RKO (cell line): ENCODE measurements at places on chromosomes 7 and 10.

- no peak for DNase-seq
Observed at GRCh38 chr7:93238748-93239147, 6.6 kb downstream of the VPS50 start.

DNA sequence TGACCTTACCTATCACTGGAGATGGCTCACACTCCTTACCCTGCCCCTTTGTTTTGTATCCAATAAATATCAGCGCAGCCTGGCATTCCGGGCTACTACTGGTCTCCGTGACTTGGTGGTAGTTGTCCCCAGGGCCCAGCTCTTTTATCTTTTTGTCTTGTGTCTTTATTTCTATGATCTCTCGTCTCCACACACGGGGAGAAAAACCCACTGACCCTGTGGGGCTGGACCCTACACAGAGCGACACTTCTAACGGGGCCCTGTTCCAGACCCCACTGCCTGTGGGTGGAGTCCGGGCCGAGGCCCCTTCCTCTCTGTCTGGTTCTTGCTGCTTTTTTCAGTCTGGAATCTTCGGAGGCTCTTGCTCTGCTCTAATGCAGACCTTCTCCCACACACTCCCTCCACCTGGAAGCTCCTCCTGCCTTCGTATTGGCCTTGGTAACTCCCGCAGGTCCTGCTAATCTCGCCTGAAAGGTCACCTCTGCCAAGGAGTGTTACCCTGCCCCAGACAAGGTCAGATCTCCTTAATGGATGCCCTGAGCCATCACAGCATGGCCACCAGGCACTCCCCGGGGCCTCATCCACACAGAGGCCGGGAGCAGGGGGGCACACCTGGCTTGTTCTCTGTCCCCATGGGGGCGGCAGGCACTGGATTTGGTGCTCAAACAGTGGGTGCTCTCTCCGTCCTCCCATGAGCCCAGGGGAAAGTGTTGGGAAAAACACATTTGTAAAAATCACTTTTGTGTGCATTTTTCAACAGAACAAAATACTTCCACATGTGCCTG is 531.7 kb downstream of the PTPRN2 start:
- no peak for DNase-seq

DNA sequence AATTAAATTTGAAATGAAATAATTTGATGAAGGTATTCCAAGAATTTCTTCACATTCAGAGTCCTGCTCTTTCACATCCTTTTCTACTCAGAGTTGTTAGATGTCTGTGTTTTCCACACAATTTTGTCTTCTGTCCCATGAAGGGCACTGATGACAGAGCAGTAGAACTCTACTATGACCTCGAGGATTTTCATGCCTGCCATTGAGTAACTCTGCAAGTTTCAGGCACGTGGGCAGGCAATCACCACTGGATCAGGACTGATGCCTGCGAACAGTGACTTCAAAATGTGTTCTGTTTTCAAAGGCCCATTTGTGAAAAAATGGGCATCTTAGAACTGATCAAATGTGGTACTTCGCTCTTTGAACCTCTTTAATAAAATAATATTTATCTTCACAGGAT is 91.1 kb downstream of the CDK6 start:
- no peak for DNase-seq

GRCh38 chr10:103849880-103850571 is 5.3 kb downstream of the SH3PXD2A start:
- DNase-seq: peak; percentile 90

DNA sequence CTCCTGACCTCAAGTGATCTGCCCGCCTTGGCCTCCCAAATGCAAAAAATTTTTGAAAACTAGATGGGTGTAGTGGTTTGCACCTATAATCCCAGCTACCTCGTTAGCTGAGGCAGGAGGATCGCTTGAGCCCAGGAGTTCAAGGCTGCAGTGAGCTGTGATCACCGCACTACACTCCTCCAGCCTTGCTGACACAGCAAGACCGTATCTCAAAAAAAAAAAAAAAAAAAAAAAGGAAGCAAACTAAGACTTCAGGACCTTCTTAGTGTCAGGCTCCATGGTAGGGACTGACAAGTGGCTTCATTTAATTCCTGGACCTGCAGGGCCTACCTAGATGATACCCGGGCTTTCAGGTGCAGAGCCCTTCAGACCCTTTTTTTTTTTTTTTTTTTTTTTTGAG is 2.5 kb downstream of the POP7 start:
- DNase-seq: no peak

DNA sequence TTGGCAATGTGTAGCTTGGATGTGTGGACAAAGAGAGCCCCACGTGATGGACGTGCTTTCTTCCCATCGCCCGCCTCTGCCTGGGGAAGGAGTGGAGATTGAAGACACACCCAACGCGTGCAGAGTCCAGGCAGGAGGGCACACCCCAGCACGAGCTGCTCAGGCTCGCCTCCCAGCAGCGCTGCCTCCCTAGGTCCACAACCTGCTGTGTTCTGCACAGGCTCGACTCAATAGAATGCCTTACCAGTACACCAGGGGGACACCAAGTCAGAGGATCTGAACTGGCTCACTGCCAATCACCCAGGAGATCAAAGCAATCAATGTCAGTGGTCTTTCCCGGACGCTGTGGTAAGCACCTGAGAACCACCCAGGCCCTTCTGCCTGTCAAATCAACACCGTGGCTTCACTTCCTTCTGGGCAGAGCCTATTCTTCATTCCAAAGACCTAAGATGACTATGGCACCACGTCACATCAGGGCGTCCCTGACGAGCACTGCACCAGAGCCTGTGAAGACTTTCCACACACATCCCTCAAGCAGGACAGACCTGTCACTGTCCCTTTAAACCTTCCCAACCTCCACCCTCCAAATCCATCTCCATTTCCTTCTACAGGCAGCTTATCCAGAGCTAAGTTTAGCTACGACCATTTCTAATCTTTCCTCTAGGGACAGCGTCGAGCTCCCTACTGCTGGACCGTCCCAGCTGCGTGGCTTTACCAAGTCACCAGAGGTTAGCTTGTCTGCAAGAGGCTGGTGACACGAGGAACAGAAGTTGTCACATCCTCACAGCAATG is 72.3 kb downstream of the AMZ1 start:
- peak; percentile 70 for DNase-seq

DNA sequence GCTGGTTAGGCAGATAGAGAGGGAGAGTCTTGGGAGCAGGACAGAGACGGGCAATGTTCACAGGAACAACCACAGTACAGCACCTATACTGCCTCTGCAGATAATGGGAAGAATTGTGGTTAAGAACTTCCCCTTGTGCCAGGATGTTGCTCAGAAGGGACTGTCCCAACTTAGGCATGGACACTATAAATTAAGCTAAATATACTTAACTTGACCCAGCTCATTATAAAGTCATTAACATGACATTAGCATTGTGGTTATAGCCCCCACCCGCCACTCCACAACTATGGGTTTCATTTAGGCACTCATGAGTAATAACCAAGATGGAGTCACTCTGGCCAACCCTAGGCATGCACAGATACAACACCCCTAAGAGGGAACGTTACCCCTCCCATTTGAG is 310.9 kb upstream of the NRG3 start:
- DNase-seq: no peak

GRCh38 chr7:72334066-72334465 is 78.1 kb downstream of the CALN1 start:
- no peak for DNase-seq

GRCh38 chr7:77360104-77360503 is 56.0 kb downstream of the GSAP start:
- DNase-seq: no peak

DNA sequence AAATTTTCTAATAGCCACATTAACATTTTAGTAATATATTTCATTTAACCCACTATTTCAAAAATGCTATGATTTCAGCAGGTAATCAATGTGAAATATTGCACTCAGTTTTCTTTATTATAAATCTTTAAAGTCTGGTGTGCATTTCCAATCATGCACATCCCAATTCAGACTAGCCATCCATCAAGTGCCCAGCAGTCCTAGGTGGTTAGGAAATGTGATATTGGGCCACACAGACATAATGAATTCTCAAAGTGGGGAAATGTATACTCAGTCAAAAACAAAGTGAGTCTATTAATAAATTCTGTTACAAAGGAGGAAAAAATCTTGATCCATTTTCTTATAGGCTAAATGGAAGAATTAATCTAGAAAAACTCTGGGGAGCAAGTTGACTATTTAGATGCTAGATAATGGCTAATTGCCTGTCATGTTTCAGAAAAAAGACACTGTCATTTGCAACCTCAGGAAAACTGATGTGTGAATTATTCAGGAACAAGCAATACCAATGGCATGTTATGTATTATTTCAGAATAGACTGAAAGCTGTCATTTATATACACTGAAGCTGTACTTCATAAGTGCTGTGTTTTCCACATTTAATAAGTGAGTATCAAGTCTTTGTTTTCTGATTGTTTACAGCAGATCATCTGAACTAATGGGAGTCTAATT is 629.1 kb upstream of the ADARB2 start:
- DNase-seq: no peak
